ENCODE measurements at places on chromosomes 11 and 22. TPM values are rescaled to one million over a fixed set of nuclear protein-coding genes. Genes with fewer than 3 reads are reported as not detected.
A peak's percentile ranks its signal among the peaks of the same experiment; 100 is the strongest.

DNA sequence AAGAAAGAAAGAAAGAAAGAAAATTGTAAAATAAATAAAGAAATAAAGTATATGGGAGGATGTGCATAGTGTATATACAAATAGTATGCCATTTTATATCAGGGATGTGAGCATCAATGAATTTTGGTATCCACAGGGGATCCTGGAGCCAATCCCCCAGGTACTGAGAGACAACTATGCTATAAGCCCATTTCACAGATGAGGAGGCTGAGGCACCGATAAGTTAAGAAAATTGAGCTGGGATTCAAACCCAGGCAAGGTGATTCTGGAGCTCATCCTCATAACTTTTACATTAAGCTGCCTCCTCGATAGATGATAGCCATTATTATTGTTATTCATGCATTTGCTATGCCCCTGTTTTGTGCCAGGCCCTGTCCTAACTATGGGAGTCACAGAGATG lies 47.0 kb upstream of the ACCSL start:
- peaks cover 4% of the 10 kb centered on the region for H3K4me1 ChIP-seq
- H3K4me3 ChIP-seq = no peak overlapping the region
- H3K27me3 ChIP-seq = no peaks in the 10 kb centered on the region
- no peaks in the 10 kb centered on the region for H3K36me3 ChIP-seq
- H3K27ac ChIP-seq = no peak overlapping the region

DNA sequence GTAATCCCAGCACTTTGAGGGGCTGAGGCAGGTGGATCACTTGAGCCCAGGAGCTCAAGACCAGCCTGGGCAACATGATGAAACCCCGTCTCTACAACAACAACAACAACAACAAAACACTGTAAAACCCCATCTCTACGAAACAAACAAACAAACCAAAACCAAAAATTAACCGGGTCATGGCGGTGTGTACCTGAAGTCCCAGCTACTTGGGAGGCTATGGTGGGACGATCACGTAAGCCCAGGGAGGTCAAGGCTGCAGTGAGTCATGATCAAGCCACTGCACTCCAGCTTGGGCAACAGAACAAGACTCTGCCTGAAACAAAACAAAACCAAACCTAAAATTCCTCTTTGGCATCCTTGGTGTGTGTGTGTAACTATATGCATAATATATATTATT lies 7.0 kb upstream of the POLA2 start:
- no peaks in the 10 kb centered on the region for H3K4me1 ChIP-seq
- no peaks in the 10 kb centered on the region for H3K27me3 ChIP-seq
- H3K36me3 ChIP-seq = no peaks in the 10 kb centered on the region
- H3K27ac ChIP-seq = no peak overlapping the region
- no peak for DNase-seq
- no peak overlapping the region for H3K4me3 ChIP-seq

GRCh38 chr11:80925321-80925720 lies 1484.5 kb upstream of the TENM4 start:
- no peak for DNase-seq
- no peak overlapping the region for H3K4me3 ChIP-seq

Gene PARVG
- total RNA-seq = 0.12 TPM

DNA sequence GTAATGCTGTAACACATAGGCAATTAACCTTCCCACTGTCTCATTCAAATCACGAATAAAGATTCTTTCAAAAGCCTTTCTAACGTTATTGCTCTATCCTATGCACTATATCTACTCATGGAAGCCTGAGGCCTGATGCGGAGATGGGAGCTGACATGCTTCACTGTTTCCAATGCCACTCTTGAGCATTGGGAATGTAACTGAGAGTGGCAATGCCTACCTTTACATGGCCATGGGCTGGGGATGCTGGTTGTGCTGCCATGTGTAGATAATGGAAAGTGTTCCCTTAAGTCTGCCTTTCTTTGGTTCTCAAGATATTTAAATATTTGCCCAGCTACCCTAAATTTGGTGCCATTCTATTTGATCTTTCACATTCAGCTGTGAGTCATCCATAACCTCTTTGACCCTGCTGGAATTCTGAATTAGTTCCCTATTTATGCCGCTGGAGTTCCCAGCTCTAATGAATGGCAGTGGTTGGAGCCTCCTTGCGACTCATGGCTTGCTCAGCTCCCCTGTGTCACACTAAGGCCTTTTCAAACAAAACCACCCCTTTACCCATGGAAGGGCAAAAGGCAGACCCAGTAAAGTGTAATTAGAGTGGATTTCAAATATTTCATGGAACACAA lies 21.4 kb upstream of the DKK3 start:
- H3K36me3 ChIP-seq = no peaks in the 10 kb centered on the region
- DNase-seq = no peak
- H3K27ac ChIP-seq = peak overlapping the region; percentile 66

DNA sequence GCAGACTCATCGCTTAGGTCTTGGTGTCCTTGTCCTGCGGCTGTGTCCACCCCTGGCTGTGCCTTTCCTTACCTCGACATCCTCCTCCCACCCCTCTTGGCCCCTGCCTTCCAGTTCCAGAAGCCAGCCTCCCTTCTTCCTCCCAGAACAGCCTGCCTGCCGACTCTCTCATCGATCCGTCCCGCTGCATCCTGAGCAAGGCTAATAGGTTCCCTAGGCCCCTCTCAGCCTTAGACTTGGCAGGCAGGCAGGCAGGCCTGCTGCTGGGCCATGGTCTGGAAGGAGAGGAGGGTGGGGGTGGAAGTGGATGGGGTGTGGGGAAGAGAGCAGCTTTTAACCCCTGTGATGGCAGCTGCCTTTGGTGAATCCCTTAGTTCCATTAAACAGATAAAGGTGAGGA lies 196.7 kb upstream of the TBCEL start:
- no peak overlapping the region for H3K4me3 ChIP-seq
- no peaks in the 10 kb centered on the region for H3K36me3 ChIP-seq
- no peak for DNase-seq

GRCh38 chr22:19397734-19398104 lies 33.8 kb downstream of the HIRA start:
- H3K4me3 ChIP-seq = no peak overlapping the region
- H3K27me3 ChIP-seq = no peaks in the 10 kb centered on the region
- H3K27ac ChIP-seq = no peak overlapping the region
- peaks cover 82% of the 10 kb centered on the region for H3K36me3 ChIP-seq
- no peaks in the 10 kb centered on the region for H3K4me1 ChIP-seq
- DNase-seq = no peak

- DNase-seq = peak; percentile 97
- H3K27me3 ChIP-seq = no peaks in the 10 kb centered on the region
- H3K36me3 ChIP-seq = no peaks in the 10 kb centered on the region
- no peaks in the 10 kb centered on the region for H3K4me1 ChIP-seq
- peak overlapping the region; percentile 72 for H3K4me3 ChIP-seq
- H3K27ac ChIP-seq = peak overlapping the region; percentile 100
These were observed 20.8 kb downstream of the ADA2 start for GRCh38 chr22:17198170-17199002.

DNA sequence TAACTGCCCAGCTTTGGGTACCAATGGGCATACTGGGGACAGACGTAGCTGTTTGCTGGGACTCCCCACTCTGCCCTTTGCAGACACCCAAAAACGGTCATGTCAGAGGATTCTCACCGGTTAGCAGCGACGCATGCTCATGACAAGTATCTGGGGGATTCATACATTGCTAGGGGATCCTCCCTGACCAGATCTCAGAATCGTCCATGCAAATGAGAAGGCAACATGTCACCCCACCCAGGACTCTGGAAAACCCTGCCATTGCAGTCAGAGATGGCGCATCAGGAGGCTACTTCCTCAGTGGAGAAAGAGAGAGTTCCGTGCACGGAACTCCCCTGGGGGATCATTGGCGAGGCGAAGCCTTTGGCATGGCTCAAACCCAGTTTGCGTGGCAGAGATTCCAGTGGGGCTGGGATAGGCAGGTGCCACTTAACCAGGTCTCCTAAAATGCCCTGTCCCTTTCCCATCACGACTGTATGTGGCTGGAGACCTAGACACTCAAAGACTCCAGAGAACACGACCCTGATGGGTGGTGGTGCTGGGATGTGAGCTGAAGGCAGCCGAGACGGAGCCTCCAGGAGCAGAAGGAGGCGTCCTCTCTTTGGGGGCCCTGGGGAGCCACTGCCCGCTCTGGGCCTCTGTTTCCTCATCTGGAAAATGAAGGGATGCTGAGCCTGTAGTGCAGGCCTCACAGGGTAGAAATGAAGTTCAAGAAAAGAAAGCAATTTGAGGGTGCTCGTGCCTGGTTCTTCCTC lies 4.9 kb downstream of the RGL4 start:
- no peaks in the 10 kb centered on the region for H3K27me3 ChIP-seq
- H3K27ac ChIP-seq = no peak overlapping the region
- H3K36me3 ChIP-seq = peaks cover 26% of the 10 kb centered on the region
- H3K4me1 ChIP-seq = no peaks in the 10 kb centered on the region

GRCh38 chr22:46297151-46297812 lies 612 bp downstream of the GTSE1 start:
- DNase-seq = peak; percentile 70
- peaks cover 33% of the 10 kb centered on the region for H3K36me3 ChIP-seq
- H3K27ac ChIP-seq = no peak overlapping the region

DNA sequence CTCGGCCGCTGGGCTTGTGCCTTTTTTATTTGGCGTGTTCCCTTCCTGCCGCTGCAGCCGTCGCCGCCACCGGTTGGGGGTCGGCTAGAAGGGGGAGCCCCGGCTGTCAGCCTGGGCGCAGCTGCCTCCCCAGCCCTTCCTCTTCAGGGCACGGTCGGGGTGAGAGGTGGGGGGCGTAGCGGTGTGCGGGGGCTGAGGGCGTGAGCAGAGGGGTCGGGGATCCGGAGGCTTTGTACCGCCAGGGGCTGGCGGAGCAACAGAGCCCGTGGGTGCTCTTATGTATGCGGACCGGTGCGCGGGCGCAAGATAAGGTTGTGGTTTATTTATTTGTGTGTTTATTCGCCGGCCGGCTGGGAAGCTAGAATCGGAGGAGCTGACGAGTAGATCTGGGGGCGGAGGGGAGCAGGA lies 477 bp downstream of the ZBTB16 start:
- no peaks in the 10 kb centered on the region for H3K36me3 ChIP-seq
- peaks cover 98% of the 10 kb centered on the region for H3K27me3 ChIP-seq
- H3K27ac ChIP-seq = peak overlapping the region; percentile 70
- H3K4me1 ChIP-seq = peaks cover 14% of the 10 kb centered on the region
- DNase-seq = peak; percentile 69

GRCh38 chr11:103808252-103808651 lies 228.2 kb upstream of the DDI1 start:
- no peaks in the 10 kb centered on the region for H3K36me3 ChIP-seq
- H3K4me3 ChIP-seq = no peak overlapping the region

- H3K36me3 ChIP-seq = peaks cover 18% of the 10 kb centered on the region
- no peak for DNase-seq
- no peak overlapping the region for H3K27ac ChIP-seq
- no peak overlapping the region for H3K4me3 ChIP-seq
These were observed 11.6 kb downstream of the TMEM132A start for GRCh38 chr11:60935676-60936442.

Gene OR2AG2
- 0.68 TPM for total RNA-seq

Gene SEPTIN5
- total RNA-seq = 19.9 TPM

- no peak overlapping the region for H3K27ac ChIP-seq
- H3K4me1 ChIP-seq = peaks cover 3% of the 10 kb centered on the region
- DNase-seq = no peak
These were observed 130.3 kb downstream of the MICAL2 start for GRCh38 chr11:12240677-12241076.

DNA sequence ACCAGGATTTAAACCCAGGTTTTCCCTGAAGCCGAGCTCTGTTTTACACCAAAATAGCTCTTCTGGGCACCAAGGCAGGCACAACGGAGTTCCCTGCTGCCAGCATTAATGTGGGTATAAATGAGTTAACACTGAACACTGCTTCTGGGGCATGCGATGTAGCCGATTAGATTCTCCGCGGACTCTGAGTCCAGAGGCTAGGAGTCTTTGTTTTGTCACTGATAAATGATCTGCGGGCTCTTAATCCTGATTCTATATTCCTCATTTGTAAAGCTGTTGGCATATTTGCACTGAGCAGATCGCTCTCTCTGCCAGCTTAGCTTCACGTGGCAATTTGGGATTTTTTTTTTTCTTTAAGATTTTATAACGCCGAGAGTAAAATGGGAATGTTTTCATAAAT lies 16.8 kb upstream of the LDLRAD3 start:
- peak; percentile 31 for DNase-seq
- no peaks in the 10 kb centered on the region for H3K27me3 ChIP-seq
- no peak overlapping the region for H3K4me3 ChIP-seq

DNA sequence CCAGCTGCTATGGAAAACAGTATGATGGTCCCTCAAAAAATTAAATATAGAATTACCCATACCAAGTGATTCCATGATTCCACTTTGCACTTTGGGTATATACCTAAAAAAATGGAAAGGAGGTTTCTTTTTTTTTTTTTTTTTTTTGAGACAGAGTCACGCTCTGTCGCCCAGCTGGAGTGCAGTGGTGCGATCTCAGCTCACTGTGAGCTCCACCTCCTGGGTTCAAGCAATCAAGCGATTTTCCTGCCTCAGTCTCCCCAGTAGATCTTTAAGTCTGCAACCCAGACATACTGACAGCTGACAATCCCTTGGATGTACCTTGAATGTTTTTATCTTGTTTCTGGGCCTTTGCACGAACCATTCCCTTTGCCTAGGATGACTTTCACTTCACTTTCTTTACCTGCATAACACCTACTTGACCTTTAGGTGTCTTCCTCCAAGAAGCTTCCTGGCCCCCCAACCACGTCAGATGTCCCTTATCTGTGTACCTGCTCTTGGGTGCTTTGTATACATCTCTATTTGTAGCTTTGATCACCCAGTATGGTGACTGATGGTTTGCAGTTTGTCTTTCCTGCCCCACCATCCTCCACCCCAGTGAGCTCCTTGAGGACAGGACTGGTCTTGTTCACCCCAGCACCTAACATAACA lies 11.6 kb downstream of the UCP3 start:
- no peak for DNase-seq
- H3K36me3 ChIP-seq = no peaks in the 10 kb centered on the region
- no peak overlapping the region for H3K27ac ChIP-seq
- H3K27me3 ChIP-seq = no peaks in the 10 kb centered on the region
- H3K4me1 ChIP-seq = no peaks in the 10 kb centered on the region

Gene NRIP3
- 1.2 TPM for total RNA-seq

GRCh38 chr22:18078329-18079041 lies 695 bp downstream of the PEX26 start:
- H3K4me3 ChIP-seq = peak overlapping the region; percentile 100
- H3K27me3 ChIP-seq = no peaks in the 10 kb centered on the region
- H3K36me3 ChIP-seq = peaks cover 38% of the 10 kb centered on the region
- peaks cover 6% of the 10 kb centered on the region for H3K4me1 ChIP-seq
- no peak overlapping the region for H3K27ac ChIP-seq

Gene ADM2
- total RNA-seq = 4.0 TPM

- DNase-seq = peak; percentile 90
- H3K36me3 ChIP-seq = no peaks in the 10 kb centered on the region
- no peaks in the 10 kb centered on the region for H3K27me3 ChIP-seq
These were observed 21.4 kb upstream of the PANX2 start for GRCh38 chr22:50148991-50149721.

Gene NAALADL1
- total RNA-seq = 2.2 TPM

- H3K4me1 ChIP-seq = peaks cover 19% of the 10 kb centered on the region
- DNase-seq = no peak
- H3K4me3 ChIP-seq = peak overlapping the region; percentile 89
- H3K27me3 ChIP-seq = peaks cover 7% of the 10 kb centered on the region
- H3K36me3 ChIP-seq = no peaks in the 10 kb centered on the region
These were observed 346 bp downstream of the PPFIBP2 start for GRCh38 chr11:7514099-7514591.

Gene SMPD1
- total RNA-seq = 9.4 TPM

- peaks cover 10% of the 10 kb centered on the region for H3K36me3 ChIP-seq
- no peak overlapping the region for H3K27ac ChIP-seq
- peaks cover 12% of the 10 kb centered on the region for H3K4me1 ChIP-seq
- no peaks in the 10 kb centered on the region for H3K27me3 ChIP-seq
- no peak overlapping the region for H3K4me3 ChIP-seq
These were observed 46.1 kb upstream of the HSPA8 start for GRCh38 chr11:123107945-123108495.
